ENCODE measurements at places on chromosomes 13 and 19.

- DNase-seq: no peak
Measured at GRCh38 chr13:77985866-77986636, 67.4 kb upstream of the EDNRB start.

GRCh38 chr13:85520445-85520844, 278.8 kb downstream of the SLITRK6 start:
- DNase-seq: no peak

DNA sequence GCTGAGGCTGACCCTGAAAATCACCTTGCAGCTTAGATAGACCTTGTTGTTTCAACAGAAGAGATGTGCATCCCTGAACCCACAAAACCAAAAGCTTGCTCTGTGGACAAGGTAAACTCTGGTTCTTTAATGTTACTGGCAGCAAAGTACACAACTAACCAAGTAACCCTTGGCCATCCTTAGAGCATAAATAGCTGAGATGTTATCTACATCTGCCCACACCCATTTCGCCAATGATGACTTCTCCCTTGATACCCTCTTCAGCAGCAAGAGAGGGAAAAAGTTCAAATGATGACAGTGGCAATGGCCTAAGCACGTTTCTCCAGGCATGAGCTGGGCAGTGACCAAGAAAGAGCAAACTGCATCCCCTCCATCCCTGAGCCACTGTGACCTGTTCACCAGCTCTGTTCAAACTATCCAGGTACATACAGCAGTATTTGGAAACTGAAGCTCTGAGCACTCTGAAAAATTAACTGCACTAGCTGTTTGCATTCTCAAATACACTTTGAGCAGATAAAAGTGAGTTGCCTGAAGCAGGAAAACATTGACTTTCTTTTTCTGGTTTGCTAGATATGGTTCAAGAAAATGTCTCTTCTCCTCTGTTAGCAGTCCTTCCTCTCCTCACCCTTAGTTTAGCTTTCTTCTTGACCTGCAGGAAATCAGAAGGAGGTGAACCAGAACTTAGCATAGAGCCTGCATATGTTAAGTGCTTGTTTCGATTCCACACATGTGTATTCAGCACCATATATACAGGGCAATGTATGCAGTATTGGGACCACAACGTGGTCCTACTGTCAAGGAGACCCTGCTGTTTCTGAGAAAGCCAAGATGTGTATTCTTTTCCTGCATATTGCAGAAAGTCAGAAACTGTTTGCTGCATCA, 231.7 kb downstream of the FOXO1 start:
- DNase-seq: no peak

DNA sequence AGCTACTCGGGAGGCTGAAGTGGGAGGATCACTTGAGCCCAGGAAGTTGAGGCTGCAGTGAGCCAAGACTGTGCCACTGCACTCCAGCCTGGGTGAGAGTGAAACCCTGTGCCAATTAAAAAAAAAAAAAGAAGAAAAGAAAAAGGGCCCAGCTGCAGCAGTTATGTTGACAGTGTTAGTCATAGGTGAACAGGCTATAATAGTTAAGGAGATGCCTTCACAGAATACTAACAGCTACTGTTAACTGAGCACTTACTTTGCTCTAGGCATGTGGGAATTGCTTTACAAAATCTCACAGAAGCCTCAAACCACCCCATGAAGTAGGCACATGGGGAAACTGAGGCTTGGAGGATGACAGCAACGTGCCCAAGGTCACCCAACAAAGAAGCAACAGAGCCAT, 3.9 kb downstream of the FBXO17 start:
- DNase-seq: no peak

GRCh38 chr13:97976610-97977521, 23.4 kb downstream of the IPO5 start:
- DNase-seq: no peak

DNA sequence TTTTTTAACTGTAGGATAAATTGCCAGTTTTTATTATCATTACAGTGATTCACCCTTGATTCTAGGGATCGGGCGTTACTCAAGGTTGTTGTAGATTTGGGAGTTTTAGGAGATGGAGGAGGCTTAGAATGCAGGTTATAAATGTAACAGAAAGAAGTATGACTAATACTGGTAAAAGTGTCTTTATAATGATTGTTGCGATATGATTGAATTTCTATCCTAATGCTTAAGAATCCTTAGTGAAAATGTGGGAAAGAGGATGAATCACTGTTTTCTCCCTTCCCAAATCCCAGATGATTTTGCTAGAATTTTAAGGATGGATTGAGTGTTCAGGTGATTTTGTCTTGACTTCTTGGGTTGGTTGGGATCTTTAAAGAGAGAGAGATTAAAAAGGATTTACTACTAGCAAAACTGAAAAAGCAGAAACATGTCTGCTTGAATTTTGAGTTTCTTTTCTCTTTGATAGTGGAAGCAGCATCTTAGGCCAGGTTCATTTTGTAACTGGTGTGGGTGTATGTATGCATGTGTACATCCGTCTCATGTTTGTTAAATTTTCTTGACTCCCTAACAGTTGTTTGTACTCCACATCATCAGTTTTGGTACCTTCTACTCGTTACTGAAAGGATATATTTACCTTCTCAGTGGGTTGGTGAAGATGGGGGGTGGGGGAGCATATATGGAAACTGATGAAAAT, 25.9 kb downstream of the ARHGAP35 start:
- DNase-seq: no peak

DNA sequence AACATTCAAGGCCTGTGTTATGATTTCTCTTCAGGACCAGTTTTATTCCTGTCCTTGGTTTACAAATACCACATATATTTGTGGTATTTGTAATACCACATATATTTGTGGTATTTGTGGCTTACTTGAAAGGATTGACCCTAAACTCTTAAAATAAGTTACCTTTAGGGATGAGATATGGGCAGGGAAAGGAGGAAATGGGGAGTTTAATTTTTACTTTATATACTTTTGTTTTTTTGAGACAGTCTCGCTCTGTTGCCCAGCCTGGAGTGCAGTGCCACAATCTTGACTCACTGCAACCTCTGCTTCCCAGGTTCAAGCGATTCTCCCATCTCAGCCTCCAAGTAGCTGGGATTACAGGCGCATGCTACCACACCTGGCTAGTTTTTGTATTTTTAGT, 2.3 kb upstream of the TGDS start:
- DNase-seq: no peak
